GM12864 (cell line): ENCODE measurements at places on chromosomes 3 and 15.

GRCh38 chr15:71128939-71129562 is 13.8 kb downstream of the THSD4 start:
- DNase-seq = no peak

- DNase-seq = no peak
Measured at GRCh38 chr3:41158947-41159346, 40.4 kb upstream of the CTNNB1 start.

GRCh38 chr3:196700801-196701200 is 11.2 kb downstream of the CEP19 start:
- no peak for DNase-seq

DNA sequence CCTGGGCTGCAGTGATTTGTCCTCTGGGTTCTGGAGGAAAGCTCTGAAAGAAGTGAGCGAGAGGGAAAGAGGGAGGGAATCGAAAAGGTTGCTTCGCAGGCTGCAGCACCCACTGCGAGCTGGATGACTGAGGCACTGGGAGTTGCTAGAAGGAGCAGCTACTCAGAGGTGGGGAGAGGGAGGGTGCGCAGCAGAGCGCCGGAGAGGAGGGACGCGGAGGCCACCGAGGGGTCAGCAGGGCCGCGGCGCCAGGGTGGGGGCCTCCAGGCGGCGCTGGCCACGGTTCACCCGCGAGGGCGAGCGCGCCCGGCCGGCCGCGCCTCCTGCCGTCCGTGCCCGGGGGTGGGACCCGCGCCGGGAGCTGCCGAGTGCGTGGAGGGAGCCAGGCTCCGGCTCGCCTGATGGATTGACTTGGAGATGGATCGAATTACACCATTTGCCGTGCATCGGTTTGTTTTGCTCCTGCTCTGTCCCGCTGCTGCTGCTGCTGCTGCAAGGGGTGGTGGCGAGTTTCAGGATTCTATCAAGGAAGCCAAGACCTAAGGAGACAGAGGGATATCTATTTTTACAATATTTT is at the start of gene SEMA6D:
Gene SEMA6D, plus strand, starts transcription at position 470 of the 577 bp plus-strand sequence. CDS start 42,294 bp downstream, outside the sequence.
- no peak for DNase-seq

- DNase-seq = no peak
Measured at GRCh38 chr3:195757827-195758226, 37.0 kb downstream of the MUC20 start.

GRCh38 chr15:68593341-68593740 is 14.5 kb downstream of the CORO2B start:
- DNase-seq = no peak

GRCh38 chr15:98581715-98582114 is 66.6 kb upstream of the IGF1R start:
- no peak for DNase-seq

GRCh38 chr3:156445117-156446090 is 109.5 kb downstream of the SSR3 start:
- DNase-seq = no peak

DNA sequence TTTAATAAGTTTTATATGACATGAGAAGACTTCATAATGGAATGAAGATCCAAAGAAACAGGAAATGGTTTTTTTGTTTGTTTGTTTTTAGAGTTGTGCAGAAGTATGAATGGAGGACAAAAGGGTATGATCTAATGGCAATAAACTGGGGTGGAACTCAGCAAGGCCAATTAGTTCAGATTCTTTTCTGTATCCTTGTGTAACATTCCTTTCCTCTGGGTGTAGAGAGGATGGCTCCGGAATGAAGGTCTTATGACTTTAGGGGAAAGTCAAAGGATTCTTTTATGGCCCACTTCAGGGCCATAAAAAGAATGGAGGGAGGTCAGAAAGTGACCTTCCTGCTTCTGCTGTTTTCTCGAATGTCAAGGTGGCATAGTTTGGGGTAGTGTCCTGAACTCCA is 152.6 kb downstream of the DPH6 start:
- DNase-seq = no peak

DNA sequence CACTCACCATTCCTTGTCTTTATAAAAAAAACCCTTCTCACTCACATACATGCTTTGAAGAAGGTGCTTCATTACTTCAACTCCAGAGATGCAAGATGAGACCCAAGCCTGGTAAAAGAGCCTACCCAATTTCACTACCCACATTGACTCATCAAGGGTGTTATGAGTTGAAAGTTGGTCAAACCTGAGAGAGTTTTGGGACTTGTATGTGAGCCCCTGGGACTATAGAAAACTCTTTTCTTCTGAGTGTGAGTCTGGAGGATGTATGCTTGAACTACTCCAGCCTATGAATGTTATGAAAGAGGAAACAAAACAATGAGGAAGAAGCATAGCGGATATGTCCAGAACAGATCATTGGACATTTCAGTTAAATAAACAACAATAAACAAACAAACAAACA is 106.5 kb upstream of the SATB1 start:
- no peak for DNase-seq

GRCh38 chr3:150365132-150365604 is 42.9 kb upstream of the TSC22D2 start:
- no peak for DNase-seq

DNA sequence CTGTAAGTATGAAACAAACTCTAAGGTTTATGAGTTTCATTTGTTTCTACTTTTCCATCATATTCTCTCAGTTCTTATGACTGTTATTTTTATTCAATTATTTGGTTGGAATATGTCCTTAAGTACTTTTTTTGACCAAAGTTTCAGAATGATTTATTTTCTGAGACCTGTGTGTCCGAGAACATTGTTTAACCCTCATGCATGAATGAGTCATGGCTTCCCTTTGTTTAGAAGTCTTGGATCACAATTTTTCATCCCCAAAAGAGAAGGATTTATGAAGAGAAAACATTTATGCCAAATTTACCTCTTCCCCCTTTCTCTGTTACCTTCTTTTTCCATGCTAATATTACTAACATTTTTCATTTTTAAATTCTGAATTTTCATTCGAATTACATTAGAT is 518.0 kb upstream of the NR2F2 start:
- DNase-seq = no peak

DNA sequence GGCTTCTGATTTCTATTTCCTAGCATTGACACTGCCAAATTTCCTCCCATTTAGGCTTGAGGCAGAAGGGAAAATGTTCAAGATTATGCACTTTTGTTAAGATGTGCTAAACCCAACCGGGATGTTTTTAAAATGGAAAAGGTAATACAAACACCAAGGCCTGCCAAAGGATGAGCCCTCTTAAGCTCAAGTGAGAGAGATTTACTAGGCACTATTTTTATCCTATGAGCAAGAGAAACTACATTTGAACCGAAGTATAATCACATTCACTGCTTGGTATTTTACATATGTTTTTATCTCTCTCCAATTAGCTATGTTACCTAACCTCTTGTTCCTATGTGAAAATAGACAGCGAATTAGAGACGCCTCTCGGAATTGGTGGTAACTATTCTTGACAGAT is 295.8 kb downstream of the GABRB3 start:
- no peak for DNase-seq

GRCh38 chr3:76815561-76815960 is 224.3 kb upstream of the ROBO2 start:
- DNase-seq = no peak
